A549 treated with Hydrocortisone at 1 μM for 4 hours (cell line): ENCODE measurements at places on chromosomes 2 and 18. TPM values are rescaled to one million over a fixed set of nuclear protein-coding genes. Genes with fewer than 3 reads are reported as not detected.

Gene CLK1
- total RNA-seq, result 30.1 to 39.2 TPM (median 34.1 TPM) in 5 replicates

Gene RGPD3
- 0.06 to 0.23 TPM (median 0.17 TPM) in 5 replicates for total RNA-seq

Gene ZNF236
- 1.7 to 3.4 TPM (median 2.7 TPM) in 5 replicates for total RNA-seq

Gene PARD6G
- total RNA-seq, result 1.9 to 3.4 TPM (median 2.7 TPM) in 5 replicates
